ENCODE measurements at places on chromosomes 11 and 22. TPM values are rescaled to one million over a fixed set of nuclear protein-coding genes. Genes with fewer than 3 reads are reported as not detected.

- DNase-seq, result no peak
These were observed 333.3 kb downstream of the GUCY1A2 start for GRCh38 chr11:106684944-106685343.

DNA sequence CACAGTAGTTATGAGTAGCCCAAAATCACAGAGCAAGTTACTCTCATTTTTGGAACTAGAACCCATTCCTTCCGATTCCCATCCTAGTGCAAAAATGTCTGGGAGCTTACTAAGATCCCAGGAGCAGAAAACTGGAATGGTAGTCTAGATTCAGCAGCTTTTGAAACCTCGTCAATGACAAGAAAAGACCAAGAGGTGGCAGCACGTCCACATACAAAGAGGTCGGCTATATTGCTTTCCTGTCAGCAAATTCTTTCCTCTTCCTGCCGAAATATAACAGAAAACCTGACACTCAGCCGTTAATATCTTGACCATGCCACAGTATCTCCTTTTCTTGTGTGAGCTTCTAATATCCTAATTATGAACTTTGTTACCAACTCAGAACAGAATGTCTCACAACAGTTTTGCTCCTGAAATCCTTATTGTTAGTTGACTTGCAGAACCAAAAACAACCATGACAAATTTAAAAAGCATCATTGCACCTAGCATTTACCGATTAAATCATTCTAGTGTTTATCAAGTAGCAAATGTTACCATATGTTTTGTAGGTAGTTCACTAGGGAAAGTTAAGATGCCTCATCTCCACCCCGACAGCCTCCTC is 92.8 kb upstream of the OR9G4 start:
- DNase-seq, result peak; percentile 5

DNA sequence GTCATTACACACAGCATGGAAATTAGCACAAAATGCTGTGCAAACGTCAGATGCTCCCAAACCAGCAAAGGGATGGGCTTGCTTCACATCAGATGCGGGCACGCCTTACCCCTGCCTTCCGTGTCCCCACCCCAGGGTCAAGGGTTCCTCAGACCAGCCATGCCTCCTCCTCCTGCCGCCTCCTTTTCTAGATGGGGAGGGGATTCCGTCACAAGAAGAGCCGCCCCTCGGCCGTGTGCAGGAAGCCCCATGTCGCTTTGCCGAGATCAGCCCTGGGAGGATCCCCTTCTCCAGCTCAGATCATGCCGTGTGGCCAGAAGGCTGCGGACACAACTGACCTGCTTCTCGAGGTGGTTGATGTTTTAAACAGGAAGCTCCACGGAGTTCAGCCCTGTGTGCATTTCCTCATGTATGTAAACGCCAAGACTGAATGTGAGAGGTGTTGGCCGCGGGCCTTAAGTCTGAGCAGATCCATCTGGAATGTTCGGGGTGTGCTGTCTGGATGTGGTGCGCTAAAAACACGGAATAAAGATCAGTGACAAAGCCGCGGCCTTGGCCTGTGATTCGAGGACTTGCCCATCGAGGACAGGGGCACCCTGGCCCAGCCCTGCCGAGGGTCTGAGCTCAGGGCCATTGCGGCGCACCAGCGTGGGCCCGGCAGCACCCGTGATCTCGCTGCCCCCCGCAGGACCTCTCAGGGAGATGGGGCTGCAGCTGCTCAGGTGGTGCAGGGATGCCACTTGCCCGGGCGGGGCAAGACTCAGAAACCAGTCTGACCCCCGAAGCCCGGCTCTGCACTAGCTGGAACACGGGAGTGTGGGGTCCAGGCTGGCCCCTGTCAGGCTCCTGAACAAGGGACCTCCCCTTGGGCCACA is 412.9 kb downstream of the TBC1D22A start:
- no peak for DNase-seq

DNA sequence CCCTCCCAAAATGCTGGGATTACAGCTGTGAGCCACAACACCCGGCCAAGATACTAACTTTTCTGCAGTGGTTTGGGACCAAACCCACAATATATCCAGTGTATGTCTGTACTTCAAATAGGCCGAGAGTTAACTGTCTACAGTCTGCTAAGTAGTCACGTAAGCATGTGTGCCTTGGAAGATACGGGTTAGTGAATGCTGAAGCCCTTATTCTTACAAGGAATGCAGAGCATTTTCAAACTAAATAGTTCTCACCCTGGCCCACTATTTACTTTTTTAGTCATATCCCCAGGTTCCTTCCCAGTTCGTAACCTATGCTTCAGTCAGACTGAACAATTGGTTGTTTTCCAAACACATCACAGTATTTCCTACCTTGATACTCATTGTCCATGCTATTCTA is 176.0 kb downstream of the WNT11 start:
- DNase-seq, result no peak

DNA sequence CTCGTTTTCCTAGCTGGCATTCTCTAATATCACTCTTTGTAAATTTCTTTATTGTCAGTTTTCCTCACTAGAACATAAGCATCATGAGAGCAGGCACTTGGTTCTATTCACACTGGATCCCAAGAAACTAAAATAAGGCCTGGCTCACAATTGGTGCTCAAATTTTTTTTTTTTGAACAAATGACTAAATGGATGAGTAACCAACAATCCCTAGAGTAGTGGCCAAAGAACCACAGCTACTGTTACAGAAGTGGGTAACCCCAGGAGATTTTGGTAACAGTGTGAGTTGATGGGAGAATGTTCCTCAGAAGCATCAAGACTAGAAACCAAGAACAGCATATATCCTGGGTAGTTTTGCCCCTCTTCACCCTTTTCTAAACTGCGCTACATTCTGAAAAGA is 572.6 kb downstream of the INSC start:
- no peak for DNase-seq

DNA sequence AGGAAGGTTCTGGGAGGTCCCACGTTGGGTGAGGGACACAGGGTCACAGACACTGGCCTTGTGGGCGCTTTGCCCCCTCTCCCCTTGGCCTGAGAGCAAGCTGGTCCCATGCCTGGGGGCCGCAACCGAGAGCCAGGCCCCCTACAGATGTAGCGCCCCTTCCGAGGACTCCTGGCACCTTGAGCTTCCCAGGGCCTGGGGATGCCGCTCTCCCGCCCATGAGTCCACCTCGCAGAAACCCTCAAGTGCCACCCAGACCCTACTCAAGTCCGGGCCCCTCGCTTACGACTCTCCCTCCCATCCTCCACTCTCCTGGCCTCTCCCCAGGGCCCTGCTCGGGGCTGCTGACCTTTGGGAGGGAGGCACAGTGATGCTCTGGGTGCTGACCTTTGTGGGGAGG is 204.0 kb downstream of the BRD1 start:
- no peak for DNase-seq

- DNase-seq, result no peak
These were observed 45.0 kb downstream of the PDE2A start for GRCh38 chr11:72629266-72629665.

GRCh38 chr22:22087854-22088657 is 105.5 kb upstream of the TOP3B start:
- DNase-seq, result no peak

GRCh38 chr22:37443086-37443485 is 15.8 kb upstream of the ELFN2 start:
- no peak for DNase-seq

GRCh38 chr11:20261526-20261925 is 101.3 kb upstream of the DBX1 start:
- no peak for DNase-seq

GRCh38 chr22:24510637-24511625 is 15.8 kb downstream of the UPB1 start:
- DNase-seq, result no peak

- no peak for DNase-seq
These were observed 2.9 kb downstream of the SC5D start for GRCh38 chr11:121295246-121296029.

GRCh38 chr11:29263971-29264682 is 752.7 kb downstream of the KCNA4 start:
- no peak for DNase-seq

DNA sequence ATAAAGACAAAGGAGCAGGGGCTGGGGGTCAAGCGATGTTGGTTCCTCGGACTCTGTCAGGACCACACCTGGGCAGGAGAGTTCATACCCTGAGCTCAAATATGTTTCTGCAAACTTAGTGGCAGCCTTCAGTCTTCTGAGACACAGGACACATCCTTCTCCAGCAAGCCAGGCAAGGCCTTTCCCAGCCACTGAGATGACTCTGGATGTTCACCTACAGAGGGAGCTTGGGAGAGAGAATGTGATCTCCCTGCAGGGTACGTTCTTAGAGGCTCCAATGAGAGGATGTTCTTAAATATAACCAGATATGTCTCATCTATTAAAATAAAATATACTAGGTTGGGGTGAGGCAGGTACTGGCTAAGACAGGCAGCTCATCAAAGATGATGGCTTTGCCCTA is 461.5 kb downstream of the OPCML start:
- DNase-seq, result no peak

GRCh38 chr22:41841085-41841712 is 8.3 kb downstream of the SREBF2 start:
- DNase-seq, result no peak

GRCh38 chr11:123325533-123325932 is 104.5 kb upstream of the GRAMD1B start:
- no peak for DNase-seq

DNA sequence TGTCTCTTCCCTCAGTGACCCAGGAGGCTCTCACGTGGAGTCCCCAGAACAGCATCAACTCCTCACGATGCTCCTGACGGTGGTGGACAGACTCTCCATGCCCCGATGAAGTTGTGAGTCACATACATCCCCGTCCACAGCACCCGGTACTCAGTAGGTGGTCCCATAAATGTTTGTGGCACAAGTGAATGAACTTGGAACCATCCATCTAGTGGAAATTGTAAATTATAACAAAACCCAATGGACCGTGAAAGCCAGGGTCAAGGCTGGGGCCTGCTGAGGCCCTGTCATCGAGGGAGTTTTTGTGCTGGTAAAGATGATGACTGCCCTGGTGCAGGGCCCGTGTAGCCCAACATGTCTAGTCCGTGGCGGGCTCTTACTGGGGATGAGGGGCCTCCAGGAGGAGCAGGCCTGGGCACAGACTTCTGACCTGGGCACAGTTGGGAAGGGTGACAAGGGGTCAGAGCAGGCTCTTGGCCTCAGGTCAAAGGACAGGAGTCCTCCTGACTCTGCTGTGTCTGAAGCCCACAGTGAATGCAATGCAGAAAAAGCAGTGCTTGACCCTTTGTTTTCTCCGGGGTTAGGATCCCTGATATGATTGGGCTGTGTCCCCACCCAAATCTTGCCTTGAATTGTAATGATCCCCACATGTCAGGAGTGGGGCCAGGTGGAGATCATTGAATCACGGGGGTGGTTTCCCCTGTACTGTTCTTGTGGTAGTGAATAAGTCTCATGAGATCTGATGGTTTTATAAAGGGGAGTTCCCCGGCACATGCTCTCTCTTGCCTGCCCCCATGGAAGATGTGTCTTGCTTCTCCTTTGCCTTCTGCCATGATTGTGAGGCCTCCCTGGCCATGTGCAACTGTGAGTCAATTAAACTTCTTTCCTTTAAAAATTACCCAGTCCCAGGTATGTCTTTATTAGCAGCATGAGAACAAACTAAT is 20.0 kb upstream of the SMIM38 start:
- no peak for DNase-seq

Gene TEX12
- 0.25 TPM for total RNA-seq

Gene ACTN3
- 0.06 TPM for total RNA-seq

Gene ZC3H12C
- 0.10 TPM for total RNA-seq

Gene MRGPRF
- total RNA-seq, result not detected

Gene MEI1
- total RNA-seq, result 28.8 TPM

Gene GLYAT
- not detected for total RNA-seq

Gene DGAT2
- 1.9 TPM for total RNA-seq

Gene OR52I2
- not detected for total RNA-seq

Gene ART5
- not detected for total RNA-seq

Gene KRTAP5-2
- total RNA-seq, result not detected

Measured in activated naive CD8-positive, alpha-beta T cell treated with anti-CD3 and anti-CD28 coated beads for 36 hours (primary cell).